ENCODE measurements at places on chromosomes 3 and 15.

DNA sequence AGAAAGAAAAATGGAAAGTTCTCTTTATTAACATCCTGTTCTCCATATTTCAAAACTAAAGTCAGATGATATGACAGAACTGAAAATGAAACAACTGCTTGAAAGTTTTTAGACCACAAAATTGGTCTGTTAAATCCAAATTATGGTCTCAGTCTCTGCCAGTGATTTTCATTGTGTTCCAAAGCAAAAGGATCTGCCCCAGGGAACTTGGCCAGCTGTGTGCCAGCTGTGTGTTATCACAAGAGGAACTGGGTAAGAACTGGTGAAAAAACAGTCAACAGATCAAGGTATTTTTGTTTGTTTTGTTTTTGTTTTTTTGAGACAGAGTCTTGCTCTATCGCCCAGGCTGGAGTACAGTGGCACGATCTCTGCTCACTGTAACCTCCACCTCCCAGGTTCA lies 323.3 kb downstream of the CTNNB1 start:
- DNase-seq, result no peak

GRCh38 chr3:169661361-169662131 lies 2.0 kb downstream of the MECOM start:
- DNase-seq, result peak; percentile 21

- DNase-seq, result no peak
Measured at GRCh38 chr3:24497942-24498341, 3.3 kb upstream of the THRB start.

DNA sequence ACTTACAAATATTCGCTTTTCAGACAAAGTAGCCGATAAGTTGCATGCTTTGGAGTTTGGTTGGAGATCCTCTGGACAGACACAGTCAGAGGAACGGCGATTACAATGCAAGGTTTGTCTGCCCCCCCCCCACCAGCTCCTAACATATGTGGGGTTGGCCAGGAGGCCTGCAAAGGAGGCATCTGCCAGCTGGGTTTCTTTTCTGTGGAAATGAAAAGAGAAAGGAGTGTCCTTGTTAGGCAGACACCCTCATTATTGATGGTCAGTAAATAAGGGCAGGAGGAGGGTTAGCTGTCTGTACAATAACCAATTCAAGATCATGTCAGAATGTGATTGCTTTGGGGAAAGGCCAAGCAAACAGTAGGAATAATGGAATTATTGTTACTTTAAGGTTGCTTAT lies 49.1 kb downstream of the TLNRD1 start:
- no peak for DNase-seq

GRCh38 chr15:84982301-84982920 lies 755 bp downstream of the PDE8A start:
- DNase-seq, result no peak

GRCh38 chr3:18774319-18775088 lies 349.4 kb upstream of the SATB1 start:
- no peak for DNase-seq

DNA sequence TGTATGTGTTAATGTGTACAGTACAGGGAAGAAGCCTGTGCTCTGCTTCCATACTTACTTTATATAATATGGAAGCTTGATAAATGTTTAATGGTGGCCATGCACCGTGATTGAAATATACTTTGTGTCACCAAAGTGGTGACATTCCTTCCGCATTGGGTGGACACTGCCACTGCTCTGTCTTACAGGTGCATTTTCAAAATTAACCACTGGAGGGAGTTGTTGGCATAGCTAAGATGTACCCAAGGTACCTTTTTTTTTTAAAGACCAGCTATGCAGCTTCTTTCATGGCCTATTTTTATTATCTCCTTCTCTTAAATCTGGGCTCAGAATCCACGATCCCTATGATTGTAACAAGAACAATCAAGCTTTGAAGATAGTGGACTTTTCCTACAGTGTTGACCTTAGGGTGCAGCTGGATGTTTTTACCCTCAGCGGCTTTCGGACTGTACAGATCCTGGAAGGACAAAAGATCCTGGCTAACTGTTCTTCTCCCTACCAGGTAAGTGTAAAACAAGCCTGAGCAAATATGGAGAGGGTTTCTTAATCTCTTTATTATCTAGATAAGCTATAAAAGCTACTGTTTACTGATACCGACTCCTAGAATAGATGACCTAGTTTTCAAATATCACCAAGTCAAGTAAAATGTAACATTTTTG lies 21.6 kb upstream of the PAK6 start:
- peak; percentile 64 for DNase-seq
